ENCODE measurements at places on chromosomes 12 and 14. TPM values are rescaled to one million over a fixed set of nuclear protein-coding genes. Genes with fewer than 3 reads are reported as not detected.
A peak's percentile ranks its signal among the peaks of the same experiment; 100 is the strongest.

GRCh38 chr12:122872815-122873361 lies 23.0 kb downstream of the VPS37B start:
- H3K36me3 ChIP-seq = peaks cover 32% of the 10 kb centered on the region
- H3K27me3 ChIP-seq = no peaks in the 10 kb centered on the region
- peaks cover 36% of the 10 kb centered on the region for H3K4me1 ChIP-seq
- peak overlapping the region; percentile 66 for H3K27ac ChIP-seq

PLEKHD1 gene
- total RNA-seq = not detected

DNA sequence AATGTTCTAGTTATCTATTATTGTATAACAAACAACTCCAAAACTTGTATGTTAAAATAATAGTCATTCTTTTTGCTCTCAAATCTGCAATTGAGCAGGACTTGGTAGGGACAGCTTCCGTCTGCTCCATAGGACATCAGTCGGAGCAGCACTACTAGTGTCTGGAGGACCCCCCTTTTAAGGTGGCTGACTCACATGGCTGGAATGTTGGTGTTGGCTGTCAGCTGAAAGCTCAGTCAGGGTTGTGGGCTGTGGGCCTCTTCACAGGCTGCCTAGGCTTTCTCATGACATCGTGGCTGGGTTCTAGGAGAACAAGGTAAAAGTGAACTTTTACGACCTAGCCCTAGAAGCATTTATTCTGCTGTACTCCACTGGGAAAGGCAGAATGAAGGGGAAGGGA lies 160.6 kb downstream of the ANO4 start:
- no peak overlapping the region for H3K27ac ChIP-seq
- no peaks in the 10 kb centered on the region for H3K36me3 ChIP-seq
- no peak overlapping the region for H3K4me3 ChIP-seq
- peaks cover 13% of the 10 kb centered on the region for H3K4me1 ChIP-seq
- H3K27me3 ChIP-seq = no peaks in the 10 kb centered on the region
- peak; percentile 77 for DNase-seq

LRTM2 gene
- not detected for total RNA-seq

COQ5 gene
- 42.3 TPM for total RNA-seq

DNA sequence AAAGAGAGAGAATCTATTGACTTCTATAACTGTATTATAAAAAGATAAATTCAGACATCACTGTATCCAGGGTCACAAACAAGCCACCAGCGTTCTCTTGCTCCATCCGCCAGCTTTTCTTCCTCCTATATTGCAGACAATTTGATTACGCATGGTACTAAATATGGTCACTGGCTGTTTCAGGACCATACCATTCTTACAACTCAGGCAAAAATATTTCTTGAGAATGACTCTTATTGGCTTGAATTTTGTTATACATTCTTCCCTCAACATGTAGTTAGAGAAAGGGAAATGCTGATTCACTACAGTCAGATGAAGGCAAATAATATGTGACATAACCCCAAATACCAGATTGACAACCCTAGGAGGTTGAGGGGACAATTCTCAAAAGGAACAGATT lies 101.3 kb downstream of the SLC6A15 start:
- H3K27me3 ChIP-seq = no peaks in the 10 kb centered on the region
- H3K4me1 ChIP-seq = no peaks in the 10 kb centered on the region
- H3K4me3 ChIP-seq = no peak overlapping the region
- no peak for DNase-seq

- H3K4me3 ChIP-seq = no peak overlapping the region
- H3K27me3 ChIP-seq = no peaks in the 10 kb centered on the region
- DNase-seq = no peak
These were observed 236.7 kb downstream of the BCL11B start for GRCh38 chr14:99035268-99035667.

TROAP gene
- total RNA-seq = 50.1 TPM

- H3K27me3 ChIP-seq = no peaks in the 10 kb centered on the region
- peaks cover 92% of the 10 kb centered on the region for H3K4me1 ChIP-seq
- no peak for DNase-seq
These were observed 18.7 kb downstream of the PLEKHG3 start for GRCh38 chr14:64722842-64723447.

DNA sequence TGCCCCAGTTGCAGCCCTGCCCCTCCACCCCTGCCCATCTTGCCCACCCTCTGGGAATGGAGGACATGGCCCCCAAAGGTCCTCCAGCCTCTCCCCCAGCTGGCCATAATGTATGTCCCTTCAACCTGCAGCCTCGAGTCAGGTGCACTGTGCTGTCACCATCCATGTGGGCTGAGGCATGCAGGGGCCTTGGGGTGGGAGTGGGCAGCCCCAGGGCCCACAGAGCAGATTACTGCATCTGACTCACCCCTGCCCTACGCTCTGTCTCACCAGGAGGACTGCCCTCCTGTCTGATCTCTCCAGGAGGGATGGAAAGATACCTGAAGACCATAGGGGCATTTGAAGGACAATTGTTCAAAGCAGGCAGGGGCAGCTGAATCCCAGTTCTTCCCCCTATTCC lies 13.3 kb downstream of the SYNDIG1L start:
- no peak overlapping the region for H3K4me3 ChIP-seq
- H3K27ac ChIP-seq = no peak overlapping the region
- peaks cover 10% of the 10 kb centered on the region for H3K27me3 ChIP-seq
- no peak for DNase-seq
- no peaks in the 10 kb centered on the region for H3K36me3 ChIP-seq

- H3K36me3 ChIP-seq = peaks cover 44% of the 10 kb centered on the region
- no peaks in the 10 kb centered on the region for H3K27me3 ChIP-seq
- DNase-seq = peak; percentile 46
- H3K27ac ChIP-seq = peak overlapping the region; percentile 82
- peaks cover 14% of the 10 kb centered on the region for H3K4me1 ChIP-seq
These were observed 764 bp downstream of the RBM25 start for GRCh38 chr14:73058922-73059673.

- H3K27me3 ChIP-seq = no peaks in the 10 kb centered on the region
- no peaks in the 10 kb centered on the region for H3K36me3 ChIP-seq
- no peak overlapping the region for H3K4me3 ChIP-seq
- no peak for DNase-seq
- no peak overlapping the region for H3K27ac ChIP-seq
- H3K4me1 ChIP-seq = no peaks in the 10 kb centered on the region
These were observed 178.9 kb downstream of the KLHL28 start for GRCh38 chr14:44782775-44783238.

NINJ2 gene
- total RNA-seq = not detected

SLC4A8 gene
- total RNA-seq = 6.2 TPM

FAM177A1 gene
- total RNA-seq = 47.7 TPM

GRCh38 chr12:89521364-89522223 lies 3.0 kb downstream of the GALNT4 start:
- no peak overlapping the region for H3K4me3 ChIP-seq
- H3K36me3 ChIP-seq = peaks cover 32% of the 10 kb centered on the region
- H3K4me1 ChIP-seq = peaks cover 29% of the 10 kb centered on the region
- H3K27me3 ChIP-seq = no peaks in the 10 kb centered on the region

- H3K4me1 ChIP-seq = no peaks in the 10 kb centered on the region
- H3K27ac ChIP-seq = no peak overlapping the region
- H3K4me3 ChIP-seq = no peak overlapping the region
- H3K27me3 ChIP-seq = no peaks in the 10 kb centered on the region
- no peaks in the 10 kb centered on the region for H3K36me3 ChIP-seq
These were observed 46.3 kb upstream of the ATP2A2 start for GRCh38 chr12:110234755-110235154.

- H3K36me3 ChIP-seq = no peaks in the 10 kb centered on the region
- no peak overlapping the region for H3K27ac ChIP-seq
- no peak overlapping the region for H3K4me3 ChIP-seq
These were observed 88.7 kb downstream of the LLPH start for GRCh38 chr12:66041651-66042363.

SCNN1A gene
- 0.18 TPM for total RNA-seq

DNA sequence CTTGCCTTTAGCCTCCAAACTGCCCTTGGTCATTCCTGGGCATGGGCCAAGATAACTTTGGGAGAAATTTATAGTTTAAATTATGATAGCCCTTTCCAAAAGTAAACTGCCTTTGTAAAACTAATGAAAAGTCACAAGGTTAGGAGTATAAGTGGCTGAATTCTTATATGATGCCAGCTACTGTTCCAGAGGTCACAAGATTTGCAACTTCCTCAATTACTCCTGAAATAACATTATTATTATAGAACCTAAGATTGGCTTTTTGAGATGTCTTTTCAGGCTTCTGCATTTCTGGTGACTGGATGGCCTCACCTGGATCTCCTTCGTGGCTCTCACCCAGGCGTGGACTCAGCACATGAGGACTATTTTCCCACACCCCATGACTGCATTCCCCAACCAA lies 55.0 kb downstream of the OSBPL8 start:
- no peak overlapping the region for H3K4me3 ChIP-seq
- H3K27ac ChIP-seq = no peak overlapping the region
- no peaks in the 10 kb centered on the region for H3K27me3 ChIP-seq

SDR9C7 gene
- total RNA-seq = not detected

- DNase-seq = no peak
- H3K4me1 ChIP-seq = peaks cover 14% of the 10 kb centered on the region
- H3K27me3 ChIP-seq = no peaks in the 10 kb centered on the region
- no peak overlapping the region for H3K27ac ChIP-seq
These were observed 364.1 kb upstream of the KITLG start for GRCh38 chr12:88944397-88944796.

GRCh38 chr12:2678426-2678825 lies 116.3 kb upstream of the FKBP4 start:
- H3K36me3 ChIP-seq = peaks cover 3% of the 10 kb centered on the region
- H3K4me3 ChIP-seq = no peak overlapping the region
- DNase-seq = no peak
- H3K4me1 ChIP-seq = no peaks in the 10 kb centered on the region
- H3K27me3 ChIP-seq = no peaks in the 10 kb centered on the region

NYNRIN gene
- total RNA-seq = 1.2 TPM

CLEC2A gene
- total RNA-seq = not detected

GRCh38 chr12:53507603-53507885 lies 260 bp upstream of the NPFF start:
- H3K27me3 ChIP-seq = no peaks in the 10 kb centered on the region
- H3K4me1 ChIP-seq = peaks cover 11% of the 10 kb centered on the region
- no peak overlapping the region for H3K4me3 ChIP-seq
- peaks cover 46% of the 10 kb centered on the region for H3K36me3 ChIP-seq

TC2N gene
- 0.05 TPM for total RNA-seq

DNA sequence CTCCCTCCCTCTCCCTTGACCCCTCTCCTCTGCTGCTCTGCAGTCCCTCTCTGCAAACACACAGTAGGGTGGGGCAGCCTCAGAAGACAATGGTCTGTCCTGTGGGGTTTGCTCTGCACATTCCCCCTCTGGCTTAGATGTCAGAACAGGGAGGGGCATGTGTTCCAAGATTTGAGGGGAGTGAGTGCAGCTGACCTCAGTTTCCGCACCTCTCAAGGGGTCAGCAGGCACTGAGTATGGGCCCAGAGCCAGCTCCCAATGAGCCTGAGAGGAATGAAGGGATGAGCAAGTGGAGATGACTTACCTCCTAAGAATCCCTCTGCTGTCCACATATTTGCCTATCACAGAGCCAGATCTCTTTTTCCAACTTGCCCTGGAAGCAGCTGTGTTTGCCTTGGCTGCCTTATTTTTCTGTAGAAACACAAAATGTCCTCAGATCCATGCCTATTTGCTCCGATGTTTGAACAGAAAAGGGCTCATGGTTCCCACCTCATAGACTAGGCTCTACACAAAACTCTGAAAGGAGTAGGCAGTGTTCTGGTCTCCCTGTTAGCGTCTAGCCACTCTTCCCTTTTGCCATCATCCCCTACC lies 111.4 kb downstream of the CRACR2A start:
- H3K4me1 ChIP-seq = no peaks in the 10 kb centered on the region
- no peak for DNase-seq
- H3K4me3 ChIP-seq = no peak overlapping the region
- H3K27ac ChIP-seq = no peak overlapping the region

DNA sequence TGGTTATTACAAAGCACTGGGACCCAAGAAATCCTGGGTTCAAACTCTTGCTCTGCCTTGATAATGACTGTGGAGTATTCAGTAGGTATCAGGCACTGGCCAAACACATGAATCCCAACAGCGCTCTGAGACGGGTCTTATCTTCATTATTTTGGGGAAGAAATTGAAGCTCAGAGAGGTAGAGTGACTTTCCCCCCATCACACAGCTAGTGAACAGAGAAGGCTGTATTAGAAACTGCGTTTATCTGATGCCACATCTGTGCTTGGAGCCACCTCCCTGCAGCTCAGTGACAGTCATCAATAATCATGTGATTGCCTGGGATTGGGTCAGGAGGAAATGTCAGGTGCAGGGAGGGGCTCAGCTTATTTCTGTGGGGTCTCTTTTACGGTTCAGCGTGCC lies 225.4 kb upstream of the LHX5 start:
- no peak for DNase-seq
- H3K27me3 ChIP-seq = peaks cover 3% of the 10 kb centered on the region
- no peak overlapping the region for H3K27ac ChIP-seq
- no peak overlapping the region for H3K4me3 ChIP-seq

GRCh38 chr12:24906141-24906540 lies 42.8 kb downstream of the BCAT1 start:
- peaks cover 38% of the 10 kb centered on the region for H3K4me1 ChIP-seq
- H3K27me3 ChIP-seq = no peaks in the 10 kb centered on the region

DNA sequence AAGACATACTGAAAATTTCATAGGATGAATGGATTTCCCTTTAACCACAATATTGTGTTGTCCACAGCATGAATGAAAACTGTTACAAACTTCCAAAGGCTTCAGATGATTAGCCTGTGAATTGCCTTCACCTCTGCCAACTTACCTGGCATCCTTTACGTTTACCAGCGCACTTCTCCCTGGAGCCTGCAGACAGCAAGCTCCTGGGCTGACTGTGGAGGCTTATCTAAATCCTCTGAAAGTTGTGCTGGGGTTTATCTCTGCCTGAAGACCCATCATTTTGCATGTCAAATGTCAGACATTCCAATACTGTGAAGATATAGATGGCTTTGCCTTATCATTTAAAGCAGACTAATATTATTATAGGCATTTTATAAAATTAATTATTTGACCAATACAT lies 403.0 kb downstream of the SYT1 start:
- H3K27me3 ChIP-seq = no peaks in the 10 kb centered on the region
- H3K4me3 ChIP-seq = no peak overlapping the region
- no peak overlapping the region for H3K27ac ChIP-seq
- H3K36me3 ChIP-seq = no peaks in the 10 kb centered on the region
- no peak for DNase-seq
- H3K4me1 ChIP-seq = peaks cover 12% of the 10 kb centered on the region

B4GALNT3 gene
- not detected for total RNA-seq

DNA sequence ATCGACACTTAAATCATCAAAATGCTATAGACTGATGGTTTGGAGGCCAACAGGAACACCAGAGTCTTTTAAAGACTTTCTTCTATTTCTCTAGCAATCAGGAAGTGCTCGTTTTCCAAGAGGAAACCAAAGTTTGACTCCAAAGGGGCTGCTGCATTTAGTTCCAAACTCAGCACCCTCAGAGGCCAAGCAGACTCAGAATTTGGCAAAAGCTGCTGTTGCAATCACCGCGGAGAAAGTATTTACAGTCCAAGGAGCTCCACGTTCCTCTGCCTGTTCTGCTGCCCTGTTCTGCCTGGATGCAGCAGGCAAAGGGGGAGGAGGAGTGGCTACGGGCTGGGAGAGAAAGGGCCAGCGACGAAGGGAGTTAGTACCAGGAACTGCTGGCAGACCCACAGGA lies 325.1 kb downstream of the BCL11B start:
- H3K4me1 ChIP-seq = peaks cover 24% of the 10 kb centered on the region
- H3K27me3 ChIP-seq = no peaks in the 10 kb centered on the region
- H3K36me3 ChIP-seq = no peaks in the 10 kb centered on the region
- no peak overlapping the region for H3K27ac ChIP-seq
- no peak for DNase-seq
- H3K4me3 ChIP-seq = no peak overlapping the region

- peaks cover 10% of the 10 kb centered on the region for H3K4me1 ChIP-seq
- DNase-seq = no peak
- no peak overlapping the region for H3K27ac ChIP-seq
- H3K4me3 ChIP-seq = peak overlapping the region; percentile 39
- no peaks in the 10 kb centered on the region for H3K36me3 ChIP-seq
These were observed 28.6 kb downstream of the FIGNL2 start for GRCh38 chr12:51819736-51820525.
